ENCODE measurements at places on chromosomes 16 and 17.
A peak's percentile ranks its signal among the peaks of the same experiment; 100 is the strongest.

DNA sequence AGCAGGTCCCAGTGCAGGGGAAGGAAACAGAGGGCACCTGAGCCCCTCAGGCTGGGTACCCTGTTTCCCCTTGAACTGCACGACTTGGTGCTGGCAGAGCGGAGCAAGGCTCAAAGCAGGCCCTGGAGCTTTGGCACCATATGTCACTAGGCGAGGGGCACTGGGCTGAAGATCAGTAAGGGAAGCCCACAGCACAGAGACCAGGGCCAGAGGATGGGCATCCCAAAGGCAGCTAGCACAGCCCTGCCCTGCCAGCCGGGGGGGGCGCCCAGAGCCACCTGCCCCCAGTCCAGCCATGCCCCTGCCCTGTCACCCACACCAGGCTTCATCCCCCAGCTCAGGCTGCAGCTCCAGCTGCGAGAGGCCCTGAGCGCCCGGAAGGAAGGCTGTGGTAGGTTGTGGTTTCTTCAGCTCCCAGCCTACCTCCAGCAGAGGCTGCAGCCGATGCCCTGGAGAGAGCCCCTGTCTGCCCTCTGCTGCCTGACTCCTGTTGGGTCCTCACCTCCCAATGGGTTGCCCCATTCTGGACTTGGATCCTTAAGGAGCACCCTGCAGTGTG, 10.9 kb downstream of the NHERF1 start:
- DNase-seq, result no peak

GRCh38 chr16:72467157-72467759, 295.3 kb upstream of the PMFBP1 start:
- DNase-seq, result peak; percentile 18

- no peak for DNase-seq
These were observed 50.2 kb upstream of the SLC12A3 start for GRCh38 chr16:56814537-56815432.

DNA sequence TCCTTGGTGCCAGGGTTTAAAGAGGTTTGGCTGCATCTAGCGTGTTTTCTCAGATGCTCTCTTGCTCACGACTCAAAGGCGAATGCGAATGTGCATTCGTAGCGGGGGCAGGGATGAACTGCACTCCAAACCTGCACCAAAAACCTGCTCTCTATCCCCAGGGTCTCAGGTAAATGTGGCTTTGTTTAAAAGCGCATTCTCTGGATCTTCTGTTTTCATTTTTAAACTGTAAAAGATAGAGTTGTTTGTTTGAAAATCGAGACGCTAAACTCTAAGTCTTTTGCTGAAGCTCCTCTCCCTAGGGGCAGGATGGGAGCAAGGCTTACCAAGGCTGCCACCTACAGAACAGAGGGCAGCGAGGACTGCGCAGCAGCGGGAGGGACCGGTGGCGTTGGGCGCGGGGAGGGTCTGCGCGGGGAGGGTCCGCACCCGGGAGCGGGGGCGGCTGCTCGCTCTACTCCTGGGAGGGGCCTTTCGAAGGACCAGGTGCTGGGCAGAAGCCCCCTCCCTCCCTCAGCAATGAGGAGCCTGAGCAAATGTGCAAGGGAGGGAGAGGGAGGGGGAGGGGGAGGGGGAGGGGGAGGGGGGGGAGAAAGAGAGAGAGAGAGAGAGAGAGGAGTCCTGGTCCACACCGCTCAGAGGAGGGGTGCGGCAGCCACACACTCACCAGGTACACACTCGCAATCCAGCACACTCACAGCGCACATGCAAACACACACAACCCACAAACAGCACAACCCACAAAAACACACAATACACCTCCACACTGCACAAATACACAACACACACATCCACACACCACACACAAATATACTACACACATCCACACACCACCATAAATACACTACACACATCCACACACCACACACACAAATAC, 142.8 kb downstream of the GRIN2A start:
- DNase-seq, result no peak

DNA sequence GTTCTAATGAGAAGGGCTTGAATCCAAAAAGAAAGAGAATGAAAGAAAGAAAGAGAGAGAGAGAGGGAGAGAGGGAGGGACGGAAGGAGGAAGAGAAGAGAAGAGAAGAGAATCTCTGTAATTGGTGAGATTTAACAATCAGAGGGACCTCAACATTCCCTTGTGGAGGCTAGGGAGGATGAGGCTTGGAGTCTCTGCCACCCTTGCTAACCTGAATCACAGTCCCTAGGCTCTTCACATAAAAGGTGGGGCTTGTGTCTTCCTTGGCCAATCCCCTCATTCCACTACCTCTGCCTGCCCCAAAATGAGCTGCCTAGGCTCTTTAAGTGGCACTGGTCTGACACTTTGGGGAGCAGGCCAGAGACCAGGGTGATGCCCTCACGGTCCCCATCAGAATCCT, 30.1 kb downstream of the PIPOX start:
- DNase-seq, result no peak

- no peak for DNase-seq
These were observed 3.4 kb downstream of the MKS1 start for GRCh38 chr17:58215685-58216084.

DNA sequence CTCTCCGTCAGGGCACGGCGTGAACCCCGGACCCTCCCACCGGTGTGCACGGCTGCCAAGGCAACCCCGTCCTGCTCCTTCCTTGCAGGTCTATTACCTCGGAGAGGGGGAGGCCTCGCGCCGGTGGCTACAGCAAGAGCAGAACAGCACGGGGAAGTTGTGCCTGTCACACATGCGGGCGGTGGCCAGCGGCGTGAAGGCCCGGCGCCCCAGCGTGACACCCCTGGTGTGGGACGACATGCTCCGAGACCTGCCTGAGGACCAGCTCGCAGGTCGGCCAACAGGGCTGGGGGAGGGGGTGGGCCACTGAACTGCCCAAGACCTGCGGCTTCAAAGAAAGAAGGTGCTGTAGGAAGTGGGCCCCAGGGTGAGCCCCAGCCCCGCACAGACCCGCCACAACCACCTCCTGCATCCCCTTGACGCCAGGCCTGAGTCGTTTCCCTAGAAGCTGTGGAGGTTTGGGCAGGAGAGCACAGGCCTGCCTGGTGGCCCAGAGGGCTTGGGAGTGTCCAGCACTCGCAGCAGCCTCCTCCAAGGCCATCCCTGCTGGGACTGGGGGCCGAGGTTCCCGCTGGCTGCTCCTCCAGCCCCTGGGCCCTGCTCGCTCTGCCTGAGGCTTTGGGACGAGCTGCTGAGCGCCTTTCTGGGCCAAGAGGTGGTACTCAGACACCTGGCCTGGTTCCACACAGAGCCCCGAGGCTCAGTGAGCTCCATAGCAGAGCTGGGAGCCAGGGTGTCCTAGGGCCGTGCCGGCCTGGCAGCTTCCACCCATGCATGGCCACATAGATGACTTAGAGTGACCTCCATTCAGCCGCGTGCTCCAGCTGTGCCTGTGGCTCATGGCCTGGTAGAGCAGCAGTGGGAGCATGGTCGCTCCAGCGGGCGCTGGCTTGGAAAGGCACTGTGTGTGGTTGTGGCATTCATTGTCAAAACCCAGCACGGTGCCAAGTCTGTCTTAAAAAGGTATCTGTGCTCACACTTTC, 14.7 kb downstream of the CYBC1 start:
- no peak for DNase-seq
